Mesothelial cell of epicardium (in vitro differentiated cells): ENCODE measurements at places on chromosomes 7 and 10. TPM values are rescaled to one million over a fixed set of nuclear protein-coding genes. Genes with fewer than 3 reads are reported as not detected.
A peak's percentile ranks its signal among the peaks of the same experiment; 100 is the strongest.

MYH16 gene
- total RNA-seq = 0.09 TPM in 1 of 3 replicates, not detected in the others

TRPV6 gene
- total RNA-seq = 4.2 to 5.7 TPM (median 5.6 TPM) in 3 replicates

PHKG1 gene
- 1.7 to 2.6 TPM (median 2.6 TPM) in 3 replicates for total RNA-seq

ZP3 gene
- total RNA-seq = 0.41 to 0.89 TPM in 2 of 3 replicates, not detected in the other

MSS51 gene
- 4.9 to 5.6 TPM (median 5.0 TPM) in 3 replicates for total RNA-seq

IRF5 gene
- total RNA-seq = 0.51 to 0.90 TPM (median 0.56 TPM) in 3 replicates

GRCh38 chr10:47325303-47326291 lies 3.3 kb downstream of the GDF2 start:
- peaks cover 21% of the 10 kb centered on the region for H3K4me1 ChIP-seq
- peaks cover 36% of the 10 kb centered on the region for H3K27me3 ChIP-seq
- H3K4me3 ChIP-seq = no peak overlapping the region
- H3K36me3 ChIP-seq = no peaks in the 10 kb centered on the region

DNA sequence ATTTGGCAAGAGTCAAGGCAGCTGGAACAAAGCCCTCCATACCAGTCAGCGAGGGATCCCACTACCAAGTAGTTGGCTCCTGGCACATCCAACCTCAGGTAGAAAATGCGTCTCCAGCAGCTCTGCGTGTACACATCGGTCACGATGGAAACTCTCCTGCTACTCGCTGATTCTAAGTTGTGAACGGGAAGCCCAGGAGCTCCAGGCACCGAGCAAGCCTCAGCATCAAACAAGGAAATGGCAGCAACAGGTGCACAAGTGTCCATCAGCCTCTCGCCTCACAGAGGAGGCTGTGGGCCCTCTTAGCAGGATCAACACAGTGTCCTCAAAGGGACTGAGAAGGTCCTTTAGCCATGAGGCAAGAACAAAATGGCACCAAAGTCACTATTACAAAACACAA lies 127.0 kb downstream of the TCERG1L start:
- no peak overlapping the region for H3K4me3 ChIP-seq
- no peak overlapping the region for H3K27ac ChIP-seq
- peaks cover 22% of the 10 kb centered on the region for H3K4me1 ChIP-seq
- no peaks in the 10 kb centered on the region for H3K27me3 ChIP-seq

DNA sequence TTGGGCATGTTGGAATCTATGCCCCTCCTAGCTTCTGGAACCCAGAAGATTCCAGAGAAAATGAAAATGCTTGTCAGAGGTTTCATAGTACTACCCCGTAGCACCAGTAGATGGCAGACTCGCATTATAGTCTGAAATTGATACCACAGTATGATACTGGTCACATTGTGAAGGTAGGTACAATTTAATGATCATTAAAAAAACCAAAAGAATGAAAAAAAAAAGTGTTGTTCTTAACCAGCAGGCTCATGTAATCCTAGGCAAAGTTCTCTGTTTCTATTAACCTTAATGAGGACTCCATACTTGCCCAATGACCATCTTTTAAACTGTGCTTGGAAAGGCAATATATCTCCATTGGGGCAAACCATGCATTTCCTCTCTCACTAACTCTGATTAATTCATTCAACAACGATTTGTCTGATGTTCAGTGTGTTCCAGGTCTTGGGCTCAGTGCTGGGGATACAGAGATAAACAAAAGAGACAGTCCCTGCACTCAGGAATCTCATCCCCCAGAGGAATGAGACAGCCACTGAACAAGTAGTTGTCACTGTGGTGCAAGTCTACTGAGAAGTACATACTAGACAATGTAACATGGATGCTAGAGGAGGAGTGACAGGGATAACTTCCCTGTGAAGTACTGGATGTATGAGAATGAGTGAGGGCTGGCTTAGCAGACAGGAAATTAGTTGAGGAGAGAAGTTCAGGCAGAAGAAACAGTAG lies 223.5 kb upstream of the PHYHIPL start:
- DNase-seq = no peak
- H3K27me3 ChIP-seq = no peaks in the 10 kb centered on the region
- H3K4me3 ChIP-seq = no peak overlapping the region
- H3K4me1 ChIP-seq = peaks cover 23% of the 10 kb centered on the region

DNA sequence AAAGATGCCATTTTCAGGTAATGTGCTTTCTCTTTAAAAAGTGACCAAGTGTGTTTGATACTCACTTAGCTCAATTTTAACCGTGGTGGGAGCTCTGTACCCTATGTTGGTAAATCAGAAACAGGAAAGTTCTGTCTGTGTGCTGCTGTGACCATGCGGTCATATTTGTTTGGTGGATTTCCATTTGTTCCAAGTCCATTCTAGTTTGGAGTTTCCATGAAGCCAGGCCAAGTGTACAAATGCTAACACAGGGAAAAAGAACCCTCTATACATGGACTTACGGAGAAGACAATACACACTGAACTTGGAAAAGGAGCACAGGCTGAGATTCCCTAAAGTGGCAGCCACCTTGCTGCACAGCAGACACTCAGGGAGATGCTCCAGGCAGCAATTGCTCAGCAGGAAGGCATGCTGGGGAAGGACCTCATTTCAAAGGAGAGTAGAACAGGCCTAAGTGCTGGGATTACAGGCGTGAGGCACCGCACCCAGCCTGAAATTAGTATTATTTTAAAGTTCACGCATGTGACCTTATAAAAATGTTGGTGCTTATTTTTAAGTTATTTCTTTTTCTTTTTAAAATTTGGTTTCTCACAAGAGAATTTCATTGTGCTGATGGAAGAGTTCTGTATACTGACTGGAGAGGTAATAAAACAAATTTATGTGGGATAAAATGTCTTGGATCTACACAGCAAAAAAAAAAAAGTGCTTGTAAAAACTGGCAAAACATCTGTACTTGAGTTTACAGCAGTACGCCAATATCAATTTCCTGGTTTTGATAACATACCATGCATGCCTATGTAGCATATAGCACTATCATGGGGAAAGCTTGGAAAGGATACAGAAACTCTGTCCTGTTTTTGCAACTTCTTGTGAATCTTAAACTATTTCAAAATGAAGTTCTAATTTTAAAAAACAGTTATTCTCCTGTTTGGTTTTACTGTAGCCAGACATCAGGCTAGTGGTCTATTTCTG lies 436.2 kb downstream of the KCNMA1 start:
- peak overlapping the region; percentile 74 for H3K27ac ChIP-seq
- DNase-seq = no peak

DNA sequence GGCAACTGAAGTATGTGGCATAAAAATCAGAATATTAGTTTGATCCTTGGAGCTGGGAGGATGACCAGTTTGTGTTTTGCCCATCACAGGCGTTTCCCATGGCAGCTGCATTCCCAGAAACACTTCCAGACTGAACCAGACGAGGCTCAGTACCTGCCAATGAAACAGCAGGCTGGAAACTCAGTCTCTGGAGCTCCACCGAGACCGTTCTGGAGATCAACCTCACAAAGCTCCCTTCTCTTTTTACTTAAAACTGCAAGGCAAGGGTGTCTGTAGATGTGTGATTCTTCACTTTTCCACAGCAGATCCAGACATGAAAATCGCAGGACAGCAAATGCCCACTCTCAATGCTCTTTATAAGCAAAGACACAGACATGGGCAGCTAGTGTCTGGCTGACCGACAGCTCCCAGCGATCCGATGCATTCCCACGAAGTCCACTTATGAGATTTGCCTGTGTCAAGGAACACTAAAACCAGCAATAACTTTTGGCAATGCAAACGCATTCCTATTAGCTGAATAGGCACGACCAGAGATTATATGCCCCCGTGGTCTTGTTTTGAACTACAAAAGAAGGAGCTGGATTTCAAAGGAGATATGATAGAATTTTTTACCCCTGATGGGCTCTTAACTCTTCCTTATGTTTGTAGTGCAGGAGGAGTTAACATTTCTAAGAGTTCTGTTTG lies 72.6 kb downstream of the ADAM12 start:
- DNase-seq = no peak
- H3K27ac ChIP-seq = peak overlapping the region; percentile 14
- H3K27me3 ChIP-seq = peaks cover 1% of the 10 kb centered on the region
- no peak overlapping the region for H3K4me3 ChIP-seq
- H3K36me3 ChIP-seq = no peaks in the 10 kb centered on the region

- H3K4me1 ChIP-seq = peaks cover 24% of the 10 kb centered on the region
- no peak overlapping the region for H3K27ac ChIP-seq
- no peaks in the 10 kb centered on the region for H3K27me3 ChIP-seq
- DNase-seq = no peak
- H3K4me3 ChIP-seq = no peak overlapping the region
Measured at GRCh38 chr7:105760551-105761447, 115.6 kb downstream of the ATXN7L1 start.

- no peaks in the 10 kb centered on the region for H3K4me1 ChIP-seq
- H3K36me3 ChIP-seq = no peaks in the 10 kb centered on the region
- no peak for DNase-seq
- H3K27ac ChIP-seq = no peak overlapping the region
- H3K27me3 ChIP-seq = peaks cover 17% of the 10 kb centered on the region
- no peak overlapping the region for H3K4me3 ChIP-seq
Measured at GRCh38 chr10:61338146-61338545, 115.0 kb downstream of the TMEM26 start.

- H3K4me3 ChIP-seq = no peak overlapping the region
- no peaks in the 10 kb centered on the region for H3K36me3 ChIP-seq
- no peak overlapping the region for H3K27ac ChIP-seq
- H3K4me1 ChIP-seq = peaks cover 68% of the 10 kb centered on the region
- H3K27me3 ChIP-seq = peaks cover 26% of the 10 kb centered on the region
Measured at GRCh38 chr10:76010703-76011102, 579.3 kb downstream of the LRMDA start.

GRCh38 chr10:114307731-114308130 lies 68.7 kb downstream of the VWA2 start:
- no peak for DNase-seq
- no peaks in the 10 kb centered on the region for H3K36me3 ChIP-seq
- peaks cover 10% of the 10 kb centered on the region for H3K27me3 ChIP-seq
- no peak overlapping the region for H3K4me3 ChIP-seq
